ENCODE measurements at places on chromosomes 7 and 10.

DNA sequence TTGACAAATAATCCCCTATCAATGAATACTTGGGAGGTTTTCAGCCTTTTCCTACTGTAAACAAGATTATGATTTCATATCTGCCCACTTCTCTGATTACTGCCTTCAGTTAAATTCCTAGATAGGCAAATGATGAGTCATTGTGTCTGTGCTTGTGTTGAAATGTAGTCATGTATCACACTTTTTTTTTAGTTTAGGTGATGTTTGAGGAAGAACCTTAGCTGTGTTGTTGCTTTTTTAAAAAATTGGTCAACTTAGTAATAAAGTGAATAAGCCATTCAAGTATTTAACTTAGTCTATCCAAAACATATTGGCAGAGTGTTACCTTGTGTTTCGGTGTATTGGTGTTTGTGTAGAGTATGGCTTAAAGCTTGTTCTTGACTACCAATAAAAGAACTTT lies 60.0 kb downstream of the WAC start:
- peak; percentile 74 for DNase-seq

GRCh38 chr7:50940621-50941020 lies 157.9 kb upstream of the GRB10 start:
- peak; percentile 76 for DNase-seq

DNA sequence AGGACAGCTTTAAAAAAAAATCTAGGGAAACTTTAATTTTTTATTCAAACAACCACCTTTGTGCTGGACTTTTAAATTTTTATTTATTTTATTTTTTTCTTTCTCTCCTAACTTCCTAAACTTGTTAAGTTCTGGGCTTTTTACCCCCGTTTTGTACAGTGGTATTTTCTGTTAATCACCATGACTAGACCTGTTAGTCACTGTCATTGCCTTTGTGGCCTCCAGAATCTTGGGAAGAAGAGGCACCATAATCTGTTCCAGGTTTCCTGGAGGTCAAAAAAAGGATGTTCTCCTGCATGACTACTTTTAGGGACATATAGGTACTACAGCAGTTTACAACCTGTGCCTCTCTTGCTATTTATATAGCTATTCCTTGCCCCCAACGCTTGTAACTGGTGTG lies 31.1 kb upstream of the DDX50 start:
- no peak for DNase-seq

GRCh38 chr10:116760919-116761318 lies 18.6 kb upstream of the HSPA12A start:
- no peak for DNase-seq

DNA sequence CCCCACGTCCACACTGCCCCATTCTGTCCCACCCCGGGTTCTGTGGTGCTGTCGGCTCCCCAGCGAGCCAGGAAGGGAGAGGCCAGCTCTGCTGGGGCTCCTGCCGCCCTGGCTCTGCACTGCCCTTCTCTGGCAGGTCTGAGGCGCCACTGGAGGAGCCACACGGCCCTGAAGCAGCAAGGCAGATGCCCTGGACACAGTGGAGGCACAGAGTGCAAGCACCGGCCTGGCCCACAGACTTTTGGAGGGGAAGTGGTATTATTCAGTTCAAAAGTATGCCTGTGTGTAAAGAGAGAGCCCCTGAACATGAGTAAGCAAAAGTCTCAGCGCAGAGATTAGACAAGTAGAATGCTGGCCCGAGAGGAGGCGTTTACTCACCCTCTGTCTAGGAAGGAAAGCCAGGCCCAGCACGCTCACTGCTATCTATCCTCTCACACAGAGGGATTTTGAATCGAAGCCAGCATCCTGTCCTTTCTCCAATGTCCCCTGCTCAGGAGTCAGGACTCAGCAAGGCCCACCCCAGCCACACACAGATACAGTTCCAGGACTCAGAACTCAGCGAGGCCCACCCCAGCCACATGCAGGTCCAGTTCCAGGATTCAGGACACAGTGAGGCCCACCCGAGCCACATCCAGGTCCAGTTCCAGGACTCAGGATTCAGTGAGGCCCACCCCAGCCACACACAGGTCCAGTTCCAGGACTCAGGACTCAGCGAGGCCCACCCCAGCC lies 115.0 kb downstream of the EGFR start:
- peak; percentile 99 for DNase-seq

GRCh38 chr10:129517680-129518057 lies 50.6 kb downstream of the MGMT start:
- DNase-seq: no peak

GRCh38 chr10:75202321-75203045 lies 8.1 kb upstream of the VDAC2 start:
- peak; percentile 79 for DNase-seq

DNA sequence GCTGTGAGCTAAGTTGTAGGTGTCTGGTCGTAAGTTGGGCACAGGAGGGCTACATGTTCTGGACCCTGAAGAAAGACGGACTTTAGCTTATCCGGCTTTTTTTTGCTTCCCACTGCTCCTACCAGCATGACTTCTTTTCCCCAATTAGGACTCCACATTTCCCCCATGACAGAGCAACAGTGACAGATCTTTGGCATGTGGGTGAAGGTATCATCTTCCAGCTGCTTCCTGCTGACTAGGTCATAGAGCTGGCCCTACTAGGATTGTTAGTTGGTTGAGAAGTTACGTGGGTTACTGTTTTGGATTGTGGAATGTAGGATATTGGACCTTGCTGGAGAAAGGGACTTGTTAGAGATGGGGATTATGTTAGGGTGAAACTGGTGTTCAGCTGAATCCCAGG lies 21.4 kb downstream of the LANCL2 start:
- DNase-seq: no peak

DNA sequence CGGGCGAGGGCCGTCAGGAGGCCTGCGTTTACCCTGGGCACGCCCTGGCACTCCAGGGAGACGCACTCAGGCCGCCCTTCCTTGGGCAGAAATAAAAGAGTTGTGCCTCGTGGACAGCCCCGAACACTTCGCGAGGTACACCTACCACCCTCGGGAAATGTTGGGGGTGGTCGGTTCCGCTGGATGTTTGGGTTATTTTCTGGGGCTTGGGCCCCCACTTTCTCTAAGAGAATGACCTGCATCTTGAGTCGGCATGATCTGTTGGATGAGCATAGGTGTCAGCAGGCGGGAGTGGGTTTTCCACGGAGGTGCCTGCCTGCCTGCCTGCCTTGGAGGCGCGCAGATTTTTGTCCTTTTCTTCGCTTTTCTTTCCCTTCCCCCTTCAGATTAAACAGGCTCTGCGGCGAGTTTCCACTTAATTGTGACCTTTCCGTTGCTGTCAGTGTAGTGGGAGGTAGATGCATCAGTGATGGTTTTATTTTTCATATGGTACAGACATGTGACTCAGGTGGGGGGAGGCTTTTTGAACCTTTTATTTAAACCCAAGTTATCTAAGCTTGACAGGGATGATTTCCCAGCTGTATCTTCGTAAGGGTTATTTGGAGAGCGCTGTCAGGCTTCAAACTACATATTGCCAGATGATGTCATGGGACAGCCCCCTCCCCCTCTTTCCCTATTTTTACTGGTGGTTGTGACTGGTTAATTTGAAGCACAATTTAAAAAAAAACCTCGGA lies 661 bp downstream of the HECTD2 start:
- DNase-seq: peak; percentile 38

- DNase-seq: peak; percentile 17
Observed at GRCh38 chr10:30188101-30188500, 128.7 kb upstream of the JCAD start.

- no peak for DNase-seq
Observed at GRCh38 chr10:58995058-58995596, 181.3 kb upstream of the PHYHIPL start.

- no peak for DNase-seq
Observed at GRCh38 chr7:152476551-152476950, 40.7 kb upstream of the KMT2C start.

GRCh38 chr10:120828763-120829319 lies 22.3 kb upstream of the WDR11 start:
- no peak for DNase-seq

DNA sequence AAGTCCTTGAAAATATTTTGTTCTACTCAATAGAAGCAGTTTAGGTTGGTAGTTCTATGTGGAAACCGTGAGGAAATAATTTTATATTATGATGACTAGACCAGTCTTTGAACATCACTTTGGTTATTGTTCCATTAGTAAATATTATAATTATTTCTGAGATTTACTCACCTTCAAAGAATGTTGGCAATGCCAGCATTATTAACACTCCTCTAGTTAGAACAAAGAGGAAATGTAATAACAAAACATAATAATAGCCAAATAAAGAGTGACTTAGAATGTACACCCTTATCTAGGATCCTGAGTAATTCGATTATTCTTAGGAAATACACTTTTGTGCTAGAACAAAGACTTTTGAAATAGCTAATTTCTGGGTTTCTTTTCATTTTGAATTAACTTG lies 121.1 kb downstream of the CFTR start:
- DNase-seq: no peak

GRCh38 chr7:105429746-105430612 lies 41.3 kb upstream of the SRPK2 start:
- peak; percentile 51 for DNase-seq

GRCh38 chr7:15557686-15558085 lies 4.1 kb downstream of the AGMO start:
- no peak for DNase-seq

DNA sequence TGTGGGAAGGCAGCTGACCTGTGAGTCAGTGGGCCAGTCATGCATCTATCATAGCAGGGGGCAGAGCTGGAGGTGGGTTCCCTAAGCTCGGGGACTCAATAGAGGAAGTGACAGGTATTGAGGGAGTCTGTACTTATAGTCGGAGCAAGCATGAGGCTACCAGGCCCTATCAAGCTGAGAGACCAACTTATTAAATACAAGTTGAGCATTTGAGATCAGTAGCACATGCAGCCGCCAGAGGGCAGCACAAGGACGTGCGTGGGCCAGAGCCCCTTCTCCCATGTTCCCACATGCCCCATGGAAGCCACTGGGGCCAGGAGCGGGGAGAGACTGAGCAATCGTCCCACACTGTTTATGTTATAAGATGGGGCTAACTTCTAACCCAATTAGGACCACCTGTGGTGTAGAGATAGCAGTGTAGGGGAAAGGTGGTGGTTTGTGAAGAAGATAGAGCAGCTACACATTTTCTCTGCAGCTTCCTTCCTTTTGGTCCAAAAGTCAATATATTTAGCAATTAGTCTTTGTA lies 13.0 kb upstream of the STK31 start:
- DNase-seq: peak; percentile 70

GRCh38 chr7:145735061-145735460 lies 381.5 kb upstream of the CNTNAP2 start:
- no peak for DNase-seq

DNA sequence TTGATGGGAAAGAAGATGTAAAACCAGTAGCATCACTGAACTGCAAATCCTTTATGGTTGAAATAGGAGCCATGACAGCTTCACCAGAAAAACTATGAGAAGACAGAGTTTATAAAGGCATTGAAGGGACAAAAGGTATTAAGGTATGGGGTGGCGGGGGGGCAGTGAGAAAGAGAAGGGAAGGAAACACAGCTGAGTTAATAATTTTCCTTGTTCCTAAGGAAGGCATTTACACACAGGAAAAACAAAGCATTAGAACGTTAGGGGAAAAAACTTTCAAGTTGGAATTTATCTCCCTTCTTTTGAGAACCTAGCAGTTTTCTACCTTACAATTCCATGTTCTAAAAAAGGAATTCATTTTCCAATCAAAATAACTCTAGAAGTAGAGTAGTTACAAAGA lies 4.4 kb downstream of the LARP4B start:
- no peak for DNase-seq

- DNase-seq: no peak
Observed at GRCh38 chr10:112395809-112396530, 22.1 kb downstream of the ACSL5 start.

- DNase-seq: no peak
Observed at GRCh38 chr7:73504920-73505319, 17.2 kb downstream of the BAZ1B start.

DNA sequence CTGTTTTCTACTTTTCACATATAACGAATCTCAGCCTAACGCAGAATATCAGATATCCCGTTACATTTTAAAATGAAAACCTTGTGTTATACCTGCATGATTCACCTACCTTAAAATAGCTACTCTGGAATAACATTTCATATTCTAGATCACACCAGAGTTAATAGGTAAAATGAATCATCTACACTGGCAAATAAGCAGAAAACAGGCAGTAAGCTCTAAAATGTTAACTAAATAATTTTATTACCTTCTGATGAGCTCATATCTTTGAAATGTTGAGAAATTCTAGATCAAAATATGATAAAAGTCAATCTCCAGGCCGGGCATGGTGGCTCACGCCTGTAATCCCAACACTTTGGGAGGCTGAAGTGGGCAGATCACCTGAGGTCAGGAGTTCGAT lies 71.3 kb downstream of the CPEB3 start:
- no peak for DNase-seq

- no peak for DNase-seq
Observed at GRCh38 chr10:29748109-29748650, 113.4 kb upstream of the SVIL start.

DNA sequence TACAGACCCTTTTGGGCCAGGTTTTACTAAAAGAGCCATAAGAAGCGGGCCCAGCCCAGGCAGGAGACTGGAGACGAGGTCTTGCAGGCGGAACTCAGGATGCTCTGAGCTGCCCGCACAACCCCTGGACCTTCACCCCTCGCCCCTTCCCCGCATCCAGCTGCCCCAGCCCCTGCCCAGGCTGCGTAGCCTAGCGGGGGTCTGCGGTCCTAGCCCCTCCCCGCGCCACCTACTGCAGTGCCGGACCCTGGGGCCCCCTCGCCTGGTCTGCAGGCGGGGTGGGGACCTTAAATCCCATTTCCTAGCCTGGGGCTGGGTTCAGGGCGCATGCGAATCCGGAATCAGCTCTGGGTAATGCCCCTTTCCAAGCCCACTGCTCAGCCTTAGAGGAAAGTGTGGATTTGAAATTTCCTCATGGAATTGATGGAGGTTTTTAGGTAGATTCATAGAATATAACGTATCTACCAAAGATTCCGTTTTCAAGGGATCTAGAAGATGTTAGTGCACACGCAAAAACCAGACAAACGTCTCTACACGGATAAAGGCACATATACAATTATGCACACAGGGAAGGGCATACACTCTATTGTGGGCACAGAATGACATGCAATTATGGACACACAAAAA lies 546 bp upstream of the HOXA3 start:
- DNase-seq: no peak

GRCh38 chr10:29223326-29223725 lies 65.5 kb upstream of the LYZL1 start:
- DNase-seq: no peak

DNA sequence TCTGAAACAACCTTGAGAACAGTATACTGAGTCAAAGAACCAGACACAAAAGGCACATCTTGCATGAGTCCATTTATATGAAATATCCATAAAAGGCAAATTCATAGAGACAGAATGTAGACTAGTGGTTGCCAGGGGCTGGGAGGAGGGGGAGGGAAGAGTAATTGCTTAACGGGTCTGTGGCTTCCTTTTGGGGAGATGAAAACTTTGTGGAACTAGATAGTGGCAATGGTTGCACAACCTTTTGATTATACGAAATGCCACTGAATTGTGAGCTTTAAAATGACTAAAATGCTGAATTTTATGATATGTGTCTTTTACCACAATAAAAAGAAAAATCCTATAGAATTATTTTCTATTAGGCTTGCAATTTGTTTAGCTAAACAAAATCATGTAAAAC lies 16.8 kb downstream of the ADRB1 start:
- DNase-seq: no peak

Measured in EL (cell line).